ENCODE measurements at places on chromosomes 5 and 9. TPM values are rescaled to one million over a fixed set of nuclear protein-coding genes. Genes with fewer than 3 reads are reported as not detected.

DNA sequence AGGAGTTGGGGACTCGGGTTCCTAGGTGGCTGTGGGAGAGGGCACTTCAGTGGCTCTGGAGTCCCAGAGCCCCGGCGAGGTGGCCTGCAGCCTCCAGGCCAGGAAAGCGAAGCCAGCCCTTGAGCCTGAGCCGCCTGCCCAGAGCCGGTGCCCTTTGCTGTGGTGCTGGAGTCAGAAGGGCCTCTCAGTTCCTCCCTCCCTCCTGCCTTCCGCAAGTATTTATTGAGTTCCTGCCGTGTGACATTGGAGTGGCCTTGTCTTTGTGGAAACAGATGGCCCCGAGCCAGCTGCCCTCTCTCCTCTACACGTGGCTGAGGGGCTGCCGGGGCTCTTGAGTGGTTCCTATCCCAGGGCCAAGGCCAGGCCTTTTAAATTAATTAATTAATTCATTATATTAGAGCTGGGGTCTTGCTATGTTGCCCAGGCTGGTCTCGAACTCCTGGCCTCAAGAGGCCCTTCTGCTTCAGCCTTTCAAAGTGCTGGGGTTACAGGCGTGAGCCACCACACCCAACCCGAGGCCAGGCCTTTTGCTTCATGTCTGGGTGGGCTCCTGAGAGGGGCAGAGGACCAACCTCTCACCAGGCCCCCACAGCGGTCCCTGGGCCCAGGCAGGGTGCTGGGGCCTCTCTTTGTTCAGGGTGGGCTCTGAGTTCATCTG is 45.6 kb upstream of the IER5L start:
- DNase-seq = no peak

- DNase-seq = no peak
Observed at GRCh38 chr5:39566891-39567290, 142.1 kb upstream of the DAB2 start.

DNA sequence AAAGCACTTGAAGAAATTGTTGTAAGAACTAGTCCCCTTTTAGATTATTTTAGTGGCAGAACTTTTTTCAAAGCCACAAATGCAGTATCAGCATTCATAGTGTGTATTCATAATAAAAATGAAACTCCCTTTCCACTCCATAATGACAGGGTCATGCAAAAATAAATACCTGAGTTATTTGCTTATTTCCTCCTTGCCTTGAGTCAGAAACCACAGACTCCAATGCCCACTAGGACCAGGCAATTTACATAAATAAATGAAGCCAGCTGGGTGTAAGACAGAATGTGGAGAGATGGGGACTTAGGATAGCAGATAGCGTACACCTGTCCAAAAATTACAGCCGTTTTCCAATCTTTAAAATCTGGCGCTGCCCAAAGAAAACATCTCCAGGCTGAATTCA is 417.8 kb downstream of the TMEM161B start:
- DNase-seq = no peak

GRCh38 chr5:110115503-110115902 is 425.8 kb downstream of the MAN2A1 start:
- no peak for DNase-seq

DNA sequence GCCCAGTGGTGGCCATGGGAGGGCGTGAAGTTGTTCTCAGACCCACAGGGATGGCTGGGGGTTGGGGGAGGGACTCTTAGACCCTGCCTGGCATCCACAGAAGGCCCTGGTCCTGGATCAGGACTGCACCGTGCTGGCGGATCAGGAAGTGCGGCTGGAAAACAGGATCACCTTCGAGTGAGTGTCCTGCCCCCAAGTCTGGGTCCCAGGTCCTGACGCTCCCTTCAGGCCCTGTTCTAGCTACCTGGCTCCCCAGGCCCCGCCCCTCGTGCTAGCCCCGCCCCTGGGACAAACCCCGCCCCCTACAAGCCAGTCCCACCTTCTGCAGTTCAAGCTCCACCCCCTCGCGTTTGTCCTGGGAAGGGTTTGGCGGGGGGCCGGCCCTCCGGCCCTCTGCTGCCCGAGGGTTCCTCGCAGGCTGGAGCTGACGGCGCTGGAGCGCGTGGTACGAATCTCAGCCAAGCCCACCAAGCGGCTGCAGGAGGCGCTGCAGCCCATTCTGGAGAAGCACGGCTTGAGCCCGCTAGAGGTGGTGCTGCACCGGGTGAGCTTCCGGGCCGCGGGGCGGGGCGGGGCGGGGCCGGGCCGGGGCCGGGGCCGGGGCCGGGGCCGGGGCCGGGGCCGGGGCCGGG is 12.9 kb downstream of the RGS14 start:
- peak; percentile 87 for DNase-seq

DNA sequence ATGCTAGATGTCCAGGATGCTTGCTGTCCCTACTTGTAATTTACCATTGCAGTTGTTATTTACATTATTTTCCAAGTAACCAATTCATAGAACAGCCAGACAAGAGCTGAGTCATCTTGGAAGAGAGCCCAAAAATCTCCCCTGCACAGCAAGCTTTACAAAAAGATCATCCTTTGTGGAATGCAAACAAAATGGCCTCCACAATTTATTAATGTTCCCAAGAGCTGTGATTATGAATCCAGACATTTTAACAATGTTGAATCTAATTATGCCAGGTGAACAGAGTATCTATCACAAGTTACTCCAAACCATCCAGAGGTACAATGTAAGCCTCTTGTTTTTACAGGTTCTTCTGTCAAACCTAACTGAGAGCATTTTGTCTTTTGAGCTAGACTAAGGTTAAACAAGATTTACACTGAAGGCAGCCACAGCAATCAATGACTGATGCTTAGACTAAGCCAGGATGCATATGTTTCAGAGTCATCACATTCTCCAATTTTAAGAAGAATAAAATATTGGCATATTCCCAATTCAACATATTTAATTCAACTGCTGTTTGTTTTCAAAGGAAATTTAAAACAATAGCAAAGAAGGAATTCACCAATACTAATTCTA is 95.3 kb upstream of the SLC12A2 start:
- DNase-seq = no peak

- DNase-seq = peak; percentile 43
Observed at GRCh38 chr9:15231788-15232635, 75.0 kb downstream of the TTC39B start.

DNA sequence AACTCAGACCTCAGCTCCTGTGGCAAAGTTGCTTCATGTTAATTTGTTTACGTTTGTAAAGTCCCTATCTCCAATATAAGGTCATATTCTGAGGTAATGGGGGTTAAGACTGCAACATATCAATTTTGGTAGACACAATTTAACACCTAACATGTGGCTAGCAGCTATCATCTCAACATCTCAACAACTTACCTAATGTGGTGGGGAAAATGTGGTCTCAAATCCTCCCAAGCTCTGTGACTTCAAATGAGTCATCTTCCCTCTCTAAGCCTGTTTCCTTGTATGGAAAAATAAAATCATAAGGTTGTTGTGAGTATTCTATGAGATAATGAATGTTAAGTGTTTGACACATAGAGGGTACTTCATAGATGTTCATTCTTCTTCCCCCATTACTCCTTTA is 443.3 kb downstream of the CDK5RAP2 start:
- DNase-seq = no peak

GRCh38 chr5:174572591-174572990 is 151.8 kb upstream of the MSX2 start:
- no peak for DNase-seq

DNA sequence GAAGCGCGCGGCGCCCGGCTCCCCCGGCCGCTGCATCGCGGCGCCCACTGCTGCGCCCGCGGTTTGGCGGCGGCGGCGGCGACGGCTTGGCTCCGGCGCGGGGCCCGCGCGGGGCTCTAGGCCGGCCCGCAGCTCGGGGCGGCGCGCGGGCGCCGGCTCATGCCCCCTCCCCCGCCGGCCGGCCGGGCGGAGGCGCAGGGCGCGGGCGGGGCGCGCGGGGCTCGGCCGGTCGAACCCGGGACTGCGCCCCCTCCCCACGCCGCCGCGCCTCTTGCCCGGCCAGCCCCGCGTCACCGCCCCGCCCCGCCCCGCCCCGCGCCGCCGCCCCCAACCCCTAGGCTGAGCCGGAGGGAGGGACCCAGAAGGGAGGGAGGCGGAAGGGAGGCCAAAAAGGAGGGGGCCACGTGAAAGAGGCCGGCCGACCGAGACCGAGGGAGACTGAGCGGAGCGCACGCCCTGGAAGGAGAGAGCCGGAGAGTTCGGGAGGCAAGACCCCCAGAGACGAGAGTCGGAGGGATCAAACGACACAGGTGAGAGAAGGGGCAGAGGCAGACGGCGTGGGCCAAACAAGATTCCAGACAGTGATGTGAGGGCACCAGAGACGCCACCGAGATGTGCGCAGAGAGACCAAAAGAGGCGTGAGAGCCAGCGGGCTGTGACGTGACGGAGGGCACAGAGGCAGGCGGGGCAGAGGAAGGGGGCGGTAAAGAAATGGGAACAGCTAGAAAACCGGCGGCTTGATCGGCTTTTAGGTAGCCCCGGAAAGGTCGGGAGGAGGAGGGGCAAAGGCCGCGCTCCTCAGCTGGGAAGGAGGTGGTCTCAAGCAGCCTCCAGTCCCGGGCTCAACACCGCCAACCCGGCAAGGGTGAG is at the start of gene BARX1:
Gene BARX1 (minus strand): TSS at position 245 of the 870 bp plus-strand sequence. CDS start 209 bp downstream, at position 36.
- no peak for DNase-seq

DNA sequence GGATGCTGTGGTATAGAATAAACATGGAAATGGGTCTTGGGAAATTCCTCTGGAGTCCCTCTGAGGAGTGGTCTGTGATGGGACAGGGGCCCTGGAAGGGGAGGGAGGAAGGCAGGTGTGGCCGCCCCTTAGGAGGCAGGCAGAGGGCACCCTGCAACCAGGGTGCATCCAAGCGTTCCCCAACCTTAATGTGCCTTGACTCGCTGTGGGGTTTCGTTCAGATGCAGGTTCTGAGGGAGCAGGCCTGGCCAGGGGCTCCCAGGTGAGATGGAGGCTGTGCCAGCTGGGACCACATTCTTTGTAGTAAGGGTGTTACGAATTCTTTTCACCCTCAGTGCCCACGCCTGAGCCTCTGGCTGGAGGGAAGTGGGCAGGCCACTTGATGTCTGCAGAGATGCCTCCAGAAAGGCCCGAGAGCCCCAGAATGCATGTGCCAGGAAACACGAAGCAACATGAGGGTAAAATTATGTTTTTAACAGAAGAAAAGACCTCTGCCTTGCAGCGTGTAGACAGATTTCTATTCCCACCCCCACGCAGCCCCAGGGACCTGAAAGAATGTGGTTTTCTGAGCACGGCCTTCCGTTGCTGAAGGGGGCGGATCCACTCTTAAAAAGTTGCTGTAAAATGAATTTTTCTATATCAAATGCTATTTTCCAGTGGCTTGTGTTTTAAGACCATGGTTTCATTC is 150.4 kb upstream of the IER5L start:
- no peak for DNase-seq

DNA sequence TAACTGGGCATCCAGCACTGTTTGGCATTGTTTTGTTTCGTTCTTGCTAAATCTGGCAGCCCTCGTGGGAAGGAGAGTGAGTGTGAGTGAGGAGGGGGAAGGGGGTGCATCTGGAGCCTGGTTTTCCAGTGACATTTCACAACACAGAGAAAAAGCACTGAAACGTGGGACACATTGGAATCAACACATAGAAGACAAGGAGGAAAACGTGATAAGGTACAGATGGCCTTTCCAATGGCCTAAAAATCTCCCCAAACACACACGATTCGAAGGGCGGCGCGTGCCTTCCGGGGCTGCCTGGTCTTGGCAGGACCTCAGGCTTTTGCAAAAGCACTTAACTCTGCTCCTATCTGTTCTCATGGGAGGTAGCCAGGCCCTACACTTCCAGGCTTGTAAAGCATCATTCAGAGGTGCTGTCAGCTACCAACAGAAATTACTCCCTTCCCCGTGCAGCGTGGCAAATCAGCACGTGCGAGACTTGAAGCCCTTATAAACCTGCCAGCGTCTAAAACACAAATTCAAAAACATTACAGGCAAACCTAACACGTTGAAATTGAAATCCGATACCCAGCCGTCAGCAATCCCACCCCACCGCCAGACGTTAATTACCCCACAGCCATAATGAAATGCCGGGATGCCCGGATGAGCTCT is 129.4 kb downstream of the OLFM1 start:
- DNase-seq = no peak

- DNase-seq = no peak
Observed at GRCh38 chr9:7067169-7067568, 309.4 kb downstream of the KDM4C start.

GRCh38 chr9:22383718-22384117 is 62.9 kb upstream of the DMRTA1 start:
- no peak for DNase-seq

GRCh38 chr5:12392246-12392645 is 488.0 kb upstream of the CTNND2 start:
- DNase-seq = no peak

DNA sequence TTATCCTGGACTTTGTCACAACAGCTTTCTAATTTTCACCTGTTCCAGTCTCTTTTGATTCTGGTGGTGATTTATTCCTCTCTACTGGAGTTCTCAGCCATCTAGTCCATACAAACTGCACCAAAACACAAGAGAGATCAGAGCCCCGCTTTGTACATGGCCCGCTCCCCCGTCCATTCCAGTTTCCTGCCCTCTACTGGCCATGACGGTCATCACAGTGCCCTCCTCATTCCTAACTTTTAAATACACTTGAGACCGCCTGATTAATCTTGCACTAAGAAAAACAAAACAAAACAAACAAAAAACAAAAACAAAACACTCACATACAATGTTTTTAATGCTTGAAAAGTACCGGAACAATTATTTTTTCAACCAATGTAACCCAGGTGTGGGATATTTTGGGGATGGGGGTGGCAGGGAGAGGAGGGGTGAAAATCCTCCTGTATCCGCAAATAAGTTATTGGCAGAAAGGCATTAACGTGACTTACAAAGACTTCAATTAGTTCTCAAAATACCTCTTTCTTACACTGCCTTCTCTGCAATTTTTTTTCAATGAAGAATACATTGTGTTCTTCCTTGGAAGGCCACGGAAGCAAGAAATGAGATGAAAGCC is 84.8 kb upstream of the PAM start:
- no peak for DNase-seq

The FBXO10 gene
- 13.2 TPM for total RNA-seq

The SLC25A2 gene
- 1.6 TPM for total RNA-seq

The ARL14EPL gene
- total RNA-seq = not detected

The C5orf52 gene
- not detected for total RNA-seq

The RASEF gene
- not detected for total RNA-seq

The IL7R gene
- total RNA-seq = 4.7 TPM

The ADAMTS12 gene
- total RNA-seq = not detected

The ZFP37 gene
- total RNA-seq = 1.6 TPM
